ENCODE measurements at places on chromosomes 12 and 14.

GRCh38 chr12:117236456-117237001, 46.3 kb upstream of the FBXO21 start:
- DNase-seq = peak; percentile 71

- no peak for DNase-seq
These were observed 8.8 kb upstream of the IFI27 start for GRCh38 chr14:94101748-94102147.

DNA sequence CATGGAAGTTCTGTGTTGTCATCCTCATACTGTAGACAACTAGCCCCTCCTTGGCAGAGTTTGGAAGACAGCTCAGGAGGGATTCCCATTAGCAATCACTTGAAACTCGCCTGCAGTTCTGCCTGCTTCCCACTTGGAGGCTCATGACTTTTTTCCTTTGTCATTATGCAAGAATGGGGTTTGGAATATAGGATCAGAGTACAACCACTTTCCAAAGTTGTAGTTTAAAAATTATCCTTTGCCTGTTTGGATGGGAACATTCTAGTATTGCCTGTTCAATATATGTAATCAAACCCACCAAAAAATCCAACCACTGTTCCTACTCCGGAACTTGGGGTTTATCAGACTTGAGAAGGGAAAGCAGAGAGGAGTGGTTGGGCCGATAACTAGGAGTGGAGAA, 2.1 kb upstream of the GPD1 start:
- no peak for DNase-seq

DNA sequence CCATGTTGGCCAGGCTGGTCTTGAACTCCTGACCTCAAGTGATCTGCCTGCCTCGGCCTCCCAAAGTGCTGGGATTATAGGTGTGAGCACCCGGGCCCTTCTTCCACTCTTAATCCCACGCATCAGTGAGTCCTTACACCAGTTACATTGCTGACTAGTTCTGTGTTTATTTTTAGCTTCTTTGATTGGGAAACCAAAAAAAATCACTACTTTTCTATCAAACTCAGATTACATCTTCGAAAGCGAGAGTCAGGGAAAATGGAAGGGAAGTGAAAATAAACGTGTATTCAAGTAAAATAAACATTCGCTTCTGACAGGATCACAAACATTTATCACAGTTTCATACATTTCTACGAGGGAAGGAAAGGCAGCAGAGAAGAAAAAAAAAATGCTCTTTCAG, 32.2 kb downstream of the FGD6 start:
- no peak for DNase-seq

DNA sequence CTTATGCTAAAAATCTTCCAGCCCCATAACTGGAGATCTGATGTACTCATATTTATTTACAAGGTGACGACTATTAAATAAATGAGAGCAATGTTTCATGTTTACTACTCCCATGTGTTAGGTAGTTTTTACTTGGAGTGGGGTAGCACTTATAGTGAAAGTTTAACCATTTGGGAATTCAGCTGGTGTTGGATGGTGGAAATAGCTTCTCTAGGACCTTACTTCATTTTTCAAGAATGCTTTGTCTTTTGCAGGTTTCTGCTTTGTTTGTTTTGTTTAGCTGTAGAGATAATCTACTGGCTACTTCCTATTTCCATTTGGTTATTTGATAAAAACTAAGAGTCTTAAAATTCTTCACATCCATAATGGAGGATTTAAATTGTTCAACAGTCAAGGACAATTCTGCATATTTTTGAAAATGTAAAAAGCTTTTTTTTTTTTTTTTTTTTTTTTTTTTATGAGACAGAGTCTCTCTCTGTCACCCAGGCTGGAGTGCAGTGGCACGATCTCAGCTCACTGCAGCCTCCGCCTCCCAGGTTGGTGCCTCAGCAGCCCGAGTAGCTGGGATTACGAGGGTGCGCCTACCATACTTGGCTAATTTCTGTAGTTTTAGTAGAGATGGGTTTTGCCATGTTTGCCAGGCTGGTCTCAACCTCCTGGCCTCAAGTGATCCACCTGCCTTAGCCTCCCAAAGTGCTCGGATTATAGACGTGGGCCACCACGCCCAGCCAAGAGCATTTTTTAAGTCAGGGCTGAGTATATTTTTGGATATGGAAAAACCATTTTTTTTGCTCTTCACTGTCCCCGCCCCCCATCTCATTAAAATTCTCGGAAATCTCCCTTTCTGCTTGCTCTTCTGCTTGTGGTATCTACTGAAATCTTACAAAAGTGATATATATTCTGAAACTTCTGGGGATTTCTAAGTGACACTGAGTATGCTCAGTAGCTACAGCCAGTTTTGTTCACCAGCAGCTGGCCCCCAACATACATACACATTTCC, 1.4 kb upstream of the ABCD2 start:
- DNase-seq = peak; percentile 55

DNA sequence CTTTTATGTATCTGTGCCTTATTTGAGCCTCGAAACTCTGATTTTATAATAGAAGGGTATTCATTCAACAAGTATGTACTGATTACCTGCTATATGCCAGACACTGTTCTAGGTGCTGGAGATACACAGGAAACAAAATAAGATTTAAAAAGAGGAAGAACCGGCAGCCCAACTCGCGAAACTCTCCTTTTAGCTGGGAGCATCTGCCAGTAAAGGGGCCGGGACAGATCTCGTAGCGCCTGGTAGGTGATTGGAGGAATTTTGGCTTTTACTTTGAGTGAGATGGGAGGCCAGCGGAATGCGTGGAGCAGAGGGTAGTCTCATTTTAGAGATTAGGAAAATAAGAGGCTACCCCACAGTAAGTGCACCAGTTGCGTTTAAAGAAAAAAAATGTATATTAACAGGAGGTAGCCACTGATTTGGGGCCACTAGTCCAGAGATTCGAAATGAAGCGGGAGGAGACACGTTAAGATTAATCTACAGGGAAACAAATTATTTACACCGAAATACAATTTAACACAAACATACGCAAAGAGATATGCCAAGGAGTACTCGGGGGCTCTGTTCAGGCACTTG, 520 bp upstream of the MON2 start:
- peak; percentile 33 for DNase-seq

DNA sequence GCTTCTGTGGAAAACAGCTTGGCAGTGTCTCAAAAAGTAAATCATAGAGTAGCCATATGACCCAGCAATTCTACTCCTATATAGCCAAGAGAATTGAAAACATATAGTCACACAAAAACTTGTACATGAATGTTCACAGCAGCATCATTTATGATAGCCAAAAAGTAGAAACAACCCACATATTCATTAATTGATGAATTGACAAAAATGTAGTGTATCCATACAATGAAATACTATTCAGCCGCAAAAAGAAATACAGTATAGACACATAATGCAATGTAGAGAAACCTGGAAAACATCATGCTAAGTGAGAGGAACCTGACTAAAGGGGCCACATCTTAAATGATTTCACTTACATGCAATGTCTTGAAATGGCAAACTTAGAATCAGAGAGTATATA, 326.6 kb downstream of the KCNH5 start:
- no peak for DNase-seq

- no peak for DNase-seq
These were observed 279.7 kb downstream of the ZFP36L1 start for GRCh38 chr14:68513137-68513536.

DNA sequence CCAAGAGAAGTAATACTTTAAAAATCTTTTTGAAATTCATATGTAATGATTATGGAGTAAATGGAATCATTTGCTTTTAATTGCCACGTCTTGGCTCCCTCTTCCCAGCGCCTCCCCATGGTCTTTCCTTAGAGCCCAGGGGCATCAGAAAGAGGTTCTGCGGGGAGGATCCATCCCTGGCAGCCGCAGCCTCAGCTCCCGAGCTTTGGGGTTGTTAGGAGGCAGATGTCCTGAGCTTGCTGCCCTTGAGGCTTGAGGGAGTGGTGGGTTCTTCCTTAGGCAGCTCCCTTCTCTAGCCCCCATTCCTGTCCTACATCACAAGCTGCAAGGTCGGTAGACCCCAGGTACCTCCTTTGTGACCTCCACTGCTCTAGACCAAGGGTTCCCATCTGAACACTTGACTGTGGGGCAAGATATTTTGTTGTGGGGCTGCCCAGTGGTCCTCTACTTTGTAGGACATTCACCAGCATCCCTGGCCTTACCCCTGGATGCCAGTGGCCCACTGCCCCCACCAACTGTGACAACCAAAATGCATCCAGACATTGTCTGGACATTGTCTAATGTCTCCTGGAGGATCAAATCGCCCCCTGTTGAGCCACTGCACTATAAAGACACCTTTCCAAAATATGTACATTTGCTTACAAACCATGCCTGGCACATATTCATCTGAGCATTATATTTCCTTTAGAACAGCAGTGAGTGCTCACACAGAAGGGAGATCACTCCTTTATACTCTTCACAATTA, 6.3 kb downstream of the PPP2R5C start:
- DNase-seq = no peak

DNA sequence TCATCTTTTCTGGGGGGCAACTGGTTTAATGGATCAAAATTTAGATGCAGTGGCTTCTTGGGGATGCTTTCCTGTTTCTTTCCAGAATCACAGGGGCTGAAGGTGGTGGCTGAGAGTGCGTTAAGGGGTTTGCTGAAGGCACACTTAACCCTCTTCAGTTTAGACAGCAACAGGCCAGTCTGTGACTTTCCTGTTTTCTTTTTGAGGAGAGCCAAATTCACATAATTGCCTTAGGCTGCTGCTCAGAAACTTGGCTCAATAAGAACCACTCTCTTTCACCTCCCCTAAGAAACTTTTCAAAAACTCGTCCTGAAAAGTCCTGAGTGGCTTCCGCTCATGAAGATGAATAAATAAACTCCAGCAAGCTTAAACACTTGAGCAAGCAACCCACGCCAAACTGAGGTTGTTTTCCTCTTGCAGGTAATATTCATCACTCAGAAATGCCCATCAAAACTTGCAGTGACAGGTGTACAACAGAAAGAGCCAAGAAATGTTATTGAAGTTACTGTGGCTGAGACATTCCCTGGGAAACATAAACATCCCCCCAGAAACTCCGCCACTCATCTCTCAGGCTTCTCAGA, 510.4 kb downstream of the TMEM132D start:
- DNase-seq = no peak

GRCh38 chr12:111349101-111349747, 19.7 kb downstream of the PHETA1 start:
- no peak for DNase-seq

DNA sequence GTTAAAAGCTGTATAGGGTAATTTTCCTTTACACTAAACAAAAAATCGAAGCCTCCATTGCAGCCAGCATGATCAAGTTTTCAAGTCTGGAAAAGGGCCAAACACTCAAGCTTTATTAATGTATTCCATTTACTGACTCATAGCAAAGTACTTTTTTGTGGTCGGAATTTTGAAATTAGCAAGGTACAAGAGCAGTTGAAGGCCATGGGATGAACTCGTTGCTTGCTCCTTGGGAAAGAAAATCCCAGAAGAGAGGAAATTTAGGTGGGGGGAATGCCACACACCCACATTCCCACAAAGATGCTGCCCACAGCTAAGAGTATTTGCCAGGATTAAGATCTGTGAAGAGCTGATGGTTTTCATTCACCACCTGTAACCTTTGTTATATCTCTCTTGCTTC, 333.7 kb downstream of the EGLN3 start:
- no peak for DNase-seq

DNA sequence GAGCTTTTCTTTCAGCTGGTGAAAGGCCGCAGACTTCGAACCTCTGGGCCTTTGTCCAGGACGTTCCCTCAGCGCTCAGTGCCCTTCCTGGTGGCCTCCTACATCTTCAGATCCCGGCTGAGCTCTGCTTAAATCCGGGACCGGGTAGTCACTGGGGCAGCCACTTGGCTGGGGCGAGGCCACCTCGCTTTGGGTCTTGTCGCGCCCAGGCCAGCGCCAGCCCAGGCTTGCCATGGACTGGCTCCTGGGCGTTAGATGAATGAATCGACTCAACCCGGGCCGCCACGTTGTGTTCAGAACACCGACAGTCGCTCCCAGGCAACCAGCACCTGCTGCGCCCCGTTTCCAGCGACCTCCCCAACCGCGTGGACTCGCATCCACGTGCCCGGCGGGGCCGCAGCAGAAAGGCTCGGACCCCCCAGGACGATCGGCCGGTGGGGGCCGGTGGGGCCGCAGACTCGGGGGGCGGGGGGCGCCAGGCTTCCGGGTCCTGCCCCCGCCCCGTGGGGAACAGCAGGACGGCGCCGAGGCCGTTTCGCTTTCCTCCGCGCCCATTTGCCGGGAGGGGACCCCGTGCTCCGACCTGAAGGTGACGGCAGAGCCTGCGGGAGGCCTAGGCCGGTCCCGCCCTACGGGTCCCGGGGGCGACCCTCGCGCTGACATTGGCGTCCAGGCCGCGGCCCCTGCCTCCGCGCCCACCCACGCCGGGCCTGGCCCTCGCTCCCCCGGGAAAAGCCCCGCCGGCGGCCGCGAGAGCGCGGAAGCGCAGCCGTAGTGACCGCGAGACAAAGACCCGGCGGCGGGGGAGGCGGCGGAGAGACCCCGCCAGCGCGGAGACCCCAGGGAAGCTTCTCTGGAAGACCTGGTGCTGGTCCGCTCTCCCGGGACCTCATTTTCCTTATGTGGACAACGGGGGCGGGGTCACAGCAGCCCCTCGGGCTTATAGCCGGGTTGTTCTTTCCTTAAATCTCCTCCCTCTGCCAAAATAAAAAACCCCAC, 37.3 kb upstream of the RCOR1 start:
- peak; percentile 67 for DNase-seq

DNA sequence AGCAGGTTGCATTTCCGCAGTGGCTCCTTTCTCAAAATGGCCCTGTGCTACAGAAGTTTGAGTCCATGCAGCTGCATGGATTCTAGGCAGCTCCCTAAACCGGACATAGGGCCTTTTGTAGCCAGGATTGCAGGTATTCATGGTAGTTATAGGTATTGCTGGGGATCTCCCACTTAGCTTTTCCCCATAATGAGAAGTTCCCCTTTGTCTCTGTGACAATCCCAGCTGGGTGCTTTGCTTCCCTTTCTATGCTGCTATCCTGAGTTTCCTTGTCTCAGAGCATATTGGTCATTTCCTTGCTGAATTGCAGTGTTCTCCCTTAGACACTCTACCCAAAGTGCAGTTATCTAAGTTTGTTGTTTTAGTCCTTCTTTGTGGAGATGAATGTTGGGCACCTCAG, 120.9 kb upstream of the MIS18BP1 start:
- no peak for DNase-seq

DNA sequence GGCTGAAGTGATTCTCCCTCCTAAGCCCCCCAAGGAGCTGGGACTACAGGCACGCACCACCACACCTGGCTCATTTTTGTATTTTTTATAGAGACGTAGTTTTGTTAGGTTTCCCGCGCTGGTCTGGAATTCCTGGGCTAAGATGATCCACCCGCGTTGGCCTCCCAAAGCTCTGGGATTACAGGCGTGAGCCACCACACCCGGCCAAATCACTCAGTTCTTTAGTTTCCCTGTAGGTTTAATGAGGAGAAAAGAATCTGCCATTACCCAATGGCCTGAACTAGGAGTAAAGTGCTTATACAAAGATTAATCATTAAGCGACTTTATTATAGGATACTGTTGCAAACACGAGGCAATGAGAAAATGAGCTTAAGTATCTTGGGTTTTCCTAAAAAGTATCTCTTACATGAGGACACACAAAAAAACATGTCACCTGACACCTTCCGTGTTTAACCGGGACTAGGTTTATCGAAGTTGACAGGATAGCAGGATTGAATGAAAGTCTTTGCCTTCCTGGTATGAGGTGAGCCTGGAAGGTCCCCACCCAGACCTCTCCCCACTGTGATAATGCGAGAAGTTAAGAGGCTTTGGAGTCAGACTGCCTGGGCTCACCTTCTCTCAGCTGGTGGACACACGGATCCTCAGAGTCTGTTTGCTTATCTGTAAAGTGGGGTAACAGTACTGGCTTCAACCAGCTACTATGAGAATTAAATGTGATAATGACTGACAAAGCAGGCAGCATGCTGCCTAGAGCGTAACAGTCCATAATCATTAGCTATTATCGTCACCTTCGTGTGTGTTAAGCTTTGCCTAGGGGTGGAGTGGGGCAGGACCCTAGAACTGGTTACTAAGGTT, 133.5 kb upstream of the KRAS start:
- peak; percentile 27 for DNase-seq

All from activated T-cell treated with anti-CD3 and anti-CD28 coated beads, Interleukin-2, amount 50 U/mL, for 1 hour (primary cell).